Esophagus squamous epithelium (tissue), 5 donors: ENCODE measurements at places on chromosomes 12 and 14.

GRCh38 chr12:22539055-22539454, 5.3 kb downstream of the C2CD5 start:
- DNase-seq = no peak

DNA sequence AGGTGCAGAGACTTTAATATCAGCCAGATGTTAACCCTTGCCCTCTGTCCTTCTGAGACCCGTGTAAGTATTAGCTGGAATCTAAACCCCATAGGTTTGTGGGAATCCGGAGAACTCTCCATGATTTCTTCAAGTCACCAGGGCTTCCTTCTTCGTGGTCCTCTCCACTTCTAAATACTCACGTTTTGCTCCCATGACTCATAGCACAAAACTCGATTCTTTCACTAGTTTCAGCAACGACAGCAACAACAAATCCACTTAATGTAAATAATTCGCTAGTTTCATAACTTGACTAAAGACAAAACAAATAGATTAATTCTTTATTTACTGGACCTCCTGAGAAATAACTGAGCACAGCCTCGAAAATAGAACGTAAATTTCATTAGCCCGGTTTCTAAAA, 4.4 kb upstream of the CLEC2A start:
- no peak for DNase-seq

GRCh38 chr14:101360054-101360911, 201.0 kb upstream of the DIO3 start:
- no peak for DNase-seq

GRCh38 chr12:38118632-38119031, 197.9 kb upstream of the ALG10B start:
- no peak for DNase-seq

DNA sequence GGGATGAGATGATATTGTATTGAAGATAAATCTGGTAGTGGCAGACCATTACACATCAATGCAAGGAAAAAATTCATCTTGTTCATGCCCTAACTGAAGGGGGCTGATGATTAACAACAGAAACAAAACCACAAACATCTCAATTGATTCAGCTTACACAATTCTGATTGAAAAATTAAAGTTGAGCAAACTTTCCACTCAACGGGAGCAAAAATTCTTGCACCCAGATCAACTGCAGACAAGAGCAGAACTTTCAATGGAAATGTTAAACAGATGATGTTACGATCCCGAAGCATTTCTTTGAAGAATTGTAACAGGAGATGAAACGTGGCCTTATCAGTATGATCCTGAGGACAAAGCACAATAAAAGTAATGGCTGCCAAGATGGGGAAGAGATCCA, 172.4 kb upstream of the SOX5 start:
- DNase-seq = no peak

- no peak for DNase-seq
Measured at GRCh38 chr12:124636138-124636978, 68.9 kb upstream of the NCOR2 start.

GRCh38 chr14:73460691-73461127, 2.4 kb upstream of the NUMB start:
- DNase-seq = no peak

GRCh38 chr14:37753459-37753858, 158.0 kb downstream of the TTC6 start:
- no peak for DNase-seq

DNA sequence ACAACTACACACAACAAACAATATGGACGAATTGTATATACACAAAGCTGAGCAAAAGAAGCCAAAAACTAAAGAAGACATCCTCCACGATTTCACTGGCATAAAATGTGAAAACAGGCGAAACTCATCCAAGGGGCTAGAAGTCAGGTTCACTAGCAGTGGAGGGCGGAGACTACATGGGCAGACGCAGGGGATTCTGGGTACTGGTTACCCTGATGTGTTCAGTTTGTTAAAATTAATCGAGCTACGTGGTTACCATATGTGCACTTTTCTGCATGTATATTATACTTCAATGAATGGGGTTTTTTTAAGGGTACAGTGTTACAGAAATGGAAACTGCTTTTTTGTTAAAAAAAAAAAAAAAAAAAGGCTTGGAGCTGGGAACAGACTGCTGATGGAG, 12.3 kb downstream of the KDM2B start:
- DNase-seq = no peak

DNA sequence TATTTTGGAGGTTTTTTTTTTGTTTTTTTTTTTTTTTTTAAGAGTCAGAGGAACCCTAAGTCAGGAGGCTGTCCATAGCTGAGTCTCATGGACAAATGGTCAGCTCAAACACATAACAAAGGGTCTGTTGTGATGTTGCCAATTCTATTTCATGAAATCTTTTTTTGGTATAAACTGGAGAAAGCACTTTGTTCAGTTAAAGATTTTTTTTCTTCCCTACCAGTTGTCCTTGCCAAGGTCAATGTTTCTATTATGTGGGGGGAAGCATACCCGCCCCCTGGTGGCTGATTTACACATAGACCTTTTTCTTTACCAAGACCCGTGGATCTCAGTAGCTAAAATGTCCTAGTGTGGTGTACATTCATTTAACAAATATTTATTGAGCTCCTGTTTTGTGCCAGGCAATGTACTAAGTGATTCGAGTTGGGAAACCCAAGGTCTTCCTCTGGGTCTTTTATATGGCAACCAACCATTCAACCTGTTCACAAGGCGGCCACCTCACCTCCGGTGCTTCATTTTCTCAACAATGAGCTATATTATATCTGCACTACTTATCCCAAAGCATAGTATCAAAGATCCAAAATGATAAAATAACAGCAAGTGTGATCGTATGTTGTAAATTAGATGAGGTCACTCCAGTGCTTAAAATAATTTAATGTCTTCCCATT, 214.5 kb downstream of the PAH start:
- no peak for DNase-seq

GRCh38 chr12:57133916-57134315, 5.6 kb downstream of the LRP1 start:
- no peak for DNase-seq
